ENCODE measurements at places on chromosomes 5 and 9. TPM values are rescaled to one million over a fixed set of nuclear protein-coding genes. Genes with fewer than 3 reads are reported as not detected.

- DNase-seq: peak; percentile 69
Measured at GRCh38 chr5:143019614-143020515, 249.7 kb downstream of the ARHGAP26 start.

GRCh38 chr9:123583646-123584045 is 227.6 kb downstream of the CRB2 start:
- no peak for DNase-seq

DNA sequence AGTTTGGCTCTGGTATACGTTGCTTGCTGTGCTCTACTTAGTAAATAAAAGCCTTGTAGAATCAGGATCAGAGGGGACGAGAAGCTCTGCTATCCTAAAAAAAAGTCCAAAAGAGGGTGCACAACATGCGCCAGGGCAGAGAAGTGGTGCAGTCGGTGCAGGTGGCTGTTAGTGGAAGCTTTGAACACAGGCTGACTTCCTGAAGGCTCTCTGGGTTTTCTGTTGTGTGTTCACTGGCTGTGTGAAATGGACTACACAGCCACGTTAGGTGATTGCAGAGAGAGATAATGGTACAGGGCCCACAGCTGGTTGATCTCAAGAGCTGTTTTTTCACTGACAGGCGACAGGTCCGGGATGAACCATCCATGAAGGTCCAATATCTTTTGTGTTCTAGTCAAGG is 167.4 kb downstream of the TMEM167A start:
- no peak for DNase-seq

GRCh38 chr9:113626735-113627495 is 163.4 kb downstream of the RGS3 start:
- no peak for DNase-seq

- peak; percentile 55 for DNase-seq
Measured at GRCh38 chr5:125311743-125312142, 565.3 kb upstream of the ZNF608 start.

GRCh38 chr9:114037961-114038723 is 40.0 kb downstream of the AMBP start:
- DNase-seq: no peak

DNA sequence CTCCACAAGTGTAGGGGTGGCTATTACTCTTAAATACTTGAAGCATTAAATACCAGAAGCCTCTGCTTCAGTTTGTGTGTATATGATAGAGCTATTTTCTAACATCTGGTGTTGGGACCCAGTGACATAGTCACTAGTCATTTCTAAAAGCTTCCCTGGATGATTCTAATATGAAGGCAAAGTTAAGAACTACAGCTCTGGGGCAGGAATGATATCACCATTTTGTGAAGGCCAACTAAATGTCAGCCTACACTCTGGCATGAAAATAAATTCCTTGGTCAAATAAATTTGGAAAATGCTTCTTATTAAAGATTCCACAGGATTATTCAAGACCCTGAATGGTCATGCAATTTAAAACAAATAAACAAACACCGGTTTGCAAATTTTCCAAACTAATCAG is 197.7 kb downstream of the PLK2 start:
- DNase-seq: no peak

- DNase-seq: no peak
Measured at GRCh38 chr5:32087086-32088082, 86.7 kb downstream of the GOLPH3 start.

DNA sequence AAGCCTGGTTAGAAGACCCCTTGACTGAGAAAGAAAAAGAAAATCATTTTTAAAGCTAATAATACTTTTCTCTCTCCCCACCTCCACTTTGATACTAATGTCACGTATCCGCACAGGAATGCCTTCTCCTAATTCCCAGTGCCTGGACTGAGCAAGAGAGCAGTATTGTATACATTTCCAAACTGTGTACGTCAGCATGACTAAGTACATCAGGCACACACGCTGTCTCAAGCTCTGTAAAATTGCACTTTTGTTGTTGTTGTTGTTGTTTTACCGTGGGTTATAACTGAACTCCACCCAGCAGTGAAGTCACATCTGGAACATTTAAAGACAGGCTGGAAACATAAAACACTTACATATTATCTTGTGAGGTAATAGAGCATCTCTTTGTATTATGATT is 407.6 kb downstream of the DNAH5 start:
- DNase-seq: peak; percentile 10

DNA sequence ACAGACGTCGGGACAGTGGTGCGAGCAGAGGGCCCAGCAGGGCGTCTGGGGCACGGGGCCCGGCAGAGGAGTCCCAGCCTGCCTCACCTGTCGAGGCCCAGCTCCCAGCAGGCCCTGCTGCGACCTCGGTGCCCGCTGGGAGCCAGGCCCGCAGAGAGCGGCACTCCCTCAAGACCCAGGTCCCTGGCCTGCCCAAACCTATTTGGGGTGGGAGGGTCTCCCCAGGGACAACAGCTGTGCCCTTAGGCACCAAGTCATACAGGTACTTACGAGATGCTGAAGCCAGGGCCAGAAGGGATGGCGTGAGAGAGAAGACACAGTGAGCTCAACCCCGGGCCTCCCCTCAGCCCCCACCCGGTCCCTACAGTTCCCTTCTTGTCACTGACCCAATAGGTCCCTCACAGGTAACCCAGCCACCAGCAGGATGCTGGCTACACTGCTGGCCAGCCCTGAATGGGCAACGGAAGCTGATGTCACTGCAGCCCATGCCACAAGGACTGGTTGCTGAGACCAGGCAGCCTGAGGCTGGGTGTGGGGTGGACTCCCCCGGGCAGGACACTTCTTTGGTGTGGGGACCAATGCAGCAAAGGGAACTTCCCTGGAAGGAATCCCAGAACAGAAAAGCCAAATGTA is 3.7 kb downstream of the NSMF start:
- no peak for DNase-seq

GRCh38 chr5:2752059-2752820 is 763 bp upstream of the IRX2 start:
- no peak for DNase-seq

DNA sequence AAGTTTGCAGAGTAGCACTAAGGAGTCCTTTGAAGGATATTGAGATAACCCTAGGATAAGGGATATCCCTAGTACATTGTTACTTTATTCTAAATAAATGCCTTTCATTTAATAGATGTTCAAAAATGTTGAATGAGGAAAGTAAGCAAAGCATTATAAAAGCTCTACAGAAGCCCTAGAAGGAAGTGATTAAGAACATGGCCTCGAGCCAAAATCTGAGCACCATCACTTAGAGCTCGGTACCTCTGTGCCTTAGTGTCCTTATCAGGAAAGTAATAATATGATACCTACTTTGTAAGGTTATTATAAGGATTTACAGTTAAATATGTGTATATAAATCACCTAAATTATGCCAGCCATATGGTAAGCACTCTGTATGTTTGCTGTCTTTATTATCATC is 242.6 kb downstream of the KIAA0825 start:
- no peak for DNase-seq

GABRG2 gene
- under 0.01 TPM for total RNA-seq

DDX4 gene
- total RNA-seq: not detected

LCN1 gene
- not detected for total RNA-seq

GLE1 gene
- total RNA-seq: 35.0 TPM

ADGRV1 gene
- under 0.01 TPM for total RNA-seq

Data from fibroblast of villous mesenchyme (primary cell).